ENCODE measurements at places on chromosomes 7 and 10.

DNA sequence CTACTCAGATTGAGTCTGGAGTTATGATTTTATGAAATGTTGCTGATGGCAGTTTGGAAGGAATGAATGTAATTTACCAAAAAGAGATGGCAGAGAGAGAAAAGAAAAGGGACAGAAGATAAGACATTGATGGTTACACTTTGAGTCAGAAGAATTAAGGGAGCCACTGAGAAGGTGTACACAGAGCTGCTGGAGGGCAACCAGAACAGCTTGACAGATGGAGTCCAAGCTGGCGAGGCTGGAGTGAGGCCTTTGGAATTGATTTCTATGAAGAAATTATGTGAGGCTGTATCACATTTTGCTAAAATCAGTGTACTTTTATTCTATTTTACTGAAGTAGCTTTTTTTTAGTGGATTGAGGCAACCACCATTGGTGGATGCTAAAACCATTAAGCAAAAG is 740.5 kb downstream of the REEP3 start:
- no peak for DNase-seq

DNA sequence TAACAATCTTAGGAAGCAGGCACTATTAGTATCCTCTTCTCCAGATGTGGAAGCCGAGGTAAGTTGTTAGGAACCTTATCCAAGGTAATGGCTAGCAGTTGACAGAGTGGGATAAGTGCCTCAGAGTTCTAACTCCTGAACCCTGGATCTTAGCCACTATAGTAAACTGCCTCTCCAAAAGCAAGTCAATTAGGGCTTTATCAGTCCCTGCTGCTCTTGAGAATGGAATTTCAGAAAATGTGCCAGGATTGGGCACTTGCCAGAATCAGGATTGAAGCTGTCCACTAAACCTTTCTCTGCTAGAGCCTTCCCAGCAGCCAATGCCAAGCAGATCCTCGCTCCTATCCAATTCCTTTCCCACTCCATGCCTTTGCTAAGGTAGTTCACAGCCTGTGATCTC is 777.5 kb upstream of the POM121L12 start:
- no peak for DNase-seq

DNA sequence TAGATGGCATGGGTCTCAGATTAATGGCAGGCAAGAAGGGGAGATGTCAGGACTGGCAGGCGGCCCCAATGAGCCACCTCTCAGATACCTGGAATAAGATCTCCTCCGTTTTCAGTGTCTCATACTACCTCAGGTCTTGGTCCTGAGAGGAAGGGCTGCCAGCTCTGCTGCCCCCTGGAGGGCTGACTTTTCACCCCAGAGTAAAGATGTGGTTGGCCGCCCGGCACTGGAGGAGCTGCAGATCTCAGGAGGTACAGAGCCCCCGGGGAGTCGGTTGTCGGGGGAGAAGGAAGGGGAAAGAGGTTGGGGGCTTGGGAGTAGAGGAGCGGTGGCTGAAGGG is 642 bp upstream of the COL13A1 start:
- DNase-seq, result peak; percentile 12

- DNase-seq, result no peak
Observed at GRCh38 chr10:93542358-93542791, 24.1 kb upstream of the FFAR4 start.

DNA sequence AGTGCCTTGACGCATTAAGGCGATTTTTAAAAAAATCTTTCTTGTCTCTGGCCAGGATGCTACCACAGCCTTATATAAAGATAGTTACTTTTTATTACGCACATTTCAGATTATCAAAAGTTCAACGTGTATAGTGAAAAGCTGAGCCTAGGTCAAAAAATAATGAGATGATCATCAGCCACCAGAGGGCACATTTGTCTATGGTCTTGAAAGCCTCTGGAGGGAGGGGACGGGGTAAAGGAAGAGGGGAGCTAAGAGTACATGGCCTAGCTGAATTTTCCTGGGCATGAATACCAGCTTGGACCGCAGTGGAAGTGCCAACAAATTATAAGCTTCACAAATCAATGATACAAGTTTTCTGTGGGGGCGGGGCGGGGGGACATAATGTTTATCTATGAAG is 285.9 kb upstream of the SMIM30 start:
- no peak for DNase-seq

DNA sequence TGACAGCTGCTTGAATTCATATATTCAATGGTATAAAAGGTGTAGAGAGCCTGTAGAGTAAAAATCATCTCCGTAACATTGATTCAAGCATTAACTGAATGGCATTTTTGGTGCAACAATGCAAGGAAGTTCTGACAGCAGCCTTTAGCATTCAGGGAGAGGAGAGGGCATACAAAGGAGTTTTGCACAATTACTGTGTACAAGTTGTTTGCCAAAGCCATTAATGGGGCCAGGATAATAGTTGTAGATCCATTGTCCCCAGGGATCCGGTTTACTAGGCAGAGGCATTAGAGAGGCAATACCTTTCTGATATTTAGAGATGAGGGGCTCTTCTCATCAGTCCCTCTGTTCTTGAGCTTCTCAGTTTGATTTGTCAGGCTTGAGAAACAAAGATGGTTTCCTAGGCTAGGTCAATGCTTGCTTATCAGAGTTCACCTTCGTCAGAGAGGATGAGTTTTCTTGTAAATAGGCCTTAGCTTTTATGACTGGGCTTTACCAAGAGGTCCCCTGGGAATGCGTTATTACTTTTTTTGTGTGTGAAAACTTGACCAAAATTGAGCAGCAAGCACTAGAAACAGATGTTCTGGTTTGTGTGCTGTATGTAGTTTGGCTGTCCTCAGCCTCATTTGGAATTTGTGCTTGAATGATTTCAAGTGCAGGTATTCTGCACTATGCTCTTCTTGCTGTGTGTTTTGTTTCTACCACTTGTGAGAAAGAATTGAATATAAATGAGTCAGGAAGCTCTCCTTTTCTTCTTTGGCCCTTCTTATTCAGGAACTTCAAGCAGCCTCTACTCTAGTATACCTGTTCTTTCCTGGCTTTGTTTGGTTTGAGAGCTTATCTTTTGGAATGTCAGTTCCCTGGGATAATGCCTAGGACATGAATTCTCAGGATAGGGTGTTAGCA is 32.0 kb downstream of the SND1 start:
- DNase-seq, result no peak

- DNase-seq, result no peak
Observed at GRCh38 chr10:12434277-12434676, 84.9 kb downstream of the CAMK1D start.

GRCh38 chr10:20890491-20891337 is 6.4 kb downstream of the NEBL start:
- no peak for DNase-seq

DNA sequence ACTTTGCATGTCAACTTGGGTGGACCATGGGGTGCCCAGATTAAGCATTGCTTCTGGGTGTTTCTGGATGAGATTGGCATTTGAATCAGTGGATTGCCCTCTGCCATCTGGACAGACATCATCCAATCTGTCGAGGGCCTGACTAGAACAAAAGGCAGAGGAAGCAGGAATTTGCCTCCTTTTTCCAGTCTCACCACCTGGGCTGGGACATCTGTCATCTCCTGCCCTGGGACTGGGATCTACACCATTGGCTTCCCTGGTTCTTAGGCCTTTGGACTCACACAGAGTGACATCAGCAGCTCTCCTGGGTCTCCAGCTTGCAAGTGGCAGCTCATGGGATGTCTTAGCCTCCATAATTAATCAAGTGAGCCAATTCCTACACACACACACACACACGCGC is 10.3 kb downstream of the SLC13A4 start:
- no peak for DNase-seq

DNA sequence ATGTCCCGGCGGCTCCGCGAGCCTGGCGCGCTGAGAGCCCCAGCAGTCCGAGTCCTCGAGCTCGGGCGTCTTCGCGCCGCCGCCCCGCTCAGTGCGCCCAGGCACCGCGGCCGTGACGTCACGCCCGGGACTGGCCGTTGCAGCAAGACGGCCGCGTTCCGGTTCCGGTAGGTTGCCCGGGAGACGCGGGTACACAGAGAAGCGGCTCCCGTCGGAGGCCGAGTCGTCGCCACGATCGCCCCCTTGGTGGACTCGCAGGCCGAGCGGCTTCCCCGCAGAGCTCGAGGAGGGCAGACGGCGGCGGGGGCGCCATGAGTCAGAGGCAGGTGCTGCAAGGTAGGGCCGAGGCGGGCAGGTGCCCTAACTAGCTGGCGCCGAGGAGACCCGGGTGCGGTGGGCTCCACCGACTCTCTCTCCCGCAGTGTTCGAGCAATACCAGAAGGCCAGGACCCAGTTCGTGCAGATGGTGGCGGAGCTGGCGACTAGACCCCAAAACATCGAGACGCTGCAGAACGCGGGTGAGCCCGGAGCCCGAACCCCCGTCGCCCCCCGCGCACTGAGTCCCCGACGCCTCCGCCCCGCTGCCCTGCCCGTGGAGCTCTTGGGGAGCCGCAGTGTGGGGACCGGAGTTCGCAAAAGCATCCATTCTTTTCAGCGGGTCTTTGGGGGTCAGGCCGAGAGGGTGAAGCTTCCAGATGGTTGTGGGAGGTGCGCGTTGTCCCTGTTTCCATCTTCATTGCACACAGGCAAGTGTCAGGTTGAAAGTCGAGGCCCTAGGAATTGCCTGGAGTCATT is at the start of gene SPAG6:
SPAG6 (plus strand) TSS at position 196 of the 795 bp plus-strand sequence; CDS start at position 312, 116 bp downstream.
- DNase-seq, result no peak

GRCh38 chr10:6229746-6230145 is 27.0 kb downstream of the PFKFB3 start:
- DNase-seq, result no peak

DNA sequence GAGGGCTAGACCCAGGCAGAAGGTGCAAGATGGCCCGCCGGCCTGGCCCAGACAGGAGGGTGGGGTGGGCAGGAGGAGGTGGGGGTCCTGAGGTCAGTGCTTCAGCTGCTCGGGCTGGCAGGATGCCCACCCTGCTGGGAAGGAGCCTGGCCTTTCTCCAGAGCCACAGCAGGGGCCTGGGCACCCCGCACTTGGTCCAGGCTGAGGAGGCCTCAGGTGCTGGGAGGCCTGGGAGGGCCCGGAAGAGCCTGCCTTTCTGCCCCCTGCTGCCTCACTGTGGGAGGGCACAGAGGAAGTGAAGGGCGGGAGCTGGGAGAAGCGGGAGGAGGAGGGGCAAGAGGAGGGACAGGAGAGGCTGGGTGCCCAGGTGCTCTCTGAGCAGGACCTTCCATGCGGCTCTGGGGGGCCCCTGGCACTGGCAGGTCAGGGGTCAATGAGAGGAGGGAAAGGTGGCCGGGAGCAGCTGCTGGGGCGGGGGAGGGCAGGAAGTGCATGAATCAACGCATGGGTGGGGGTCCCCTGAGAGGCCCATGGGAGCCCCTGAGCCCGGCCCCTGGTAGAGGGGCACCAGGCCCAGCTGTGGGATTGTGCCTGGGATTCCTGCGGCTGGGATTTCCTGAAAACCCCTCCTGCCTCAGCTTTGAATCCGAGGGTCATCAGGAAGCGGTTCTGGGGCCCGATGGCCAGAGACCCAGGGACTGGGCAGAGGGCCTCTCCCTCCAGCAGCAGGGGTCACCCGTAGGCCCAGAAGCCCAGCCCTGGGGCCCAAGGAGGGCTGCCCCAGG is 49.9 kb downstream of the PWWP2B start:
- DNase-seq, result peak; percentile 55

DNA sequence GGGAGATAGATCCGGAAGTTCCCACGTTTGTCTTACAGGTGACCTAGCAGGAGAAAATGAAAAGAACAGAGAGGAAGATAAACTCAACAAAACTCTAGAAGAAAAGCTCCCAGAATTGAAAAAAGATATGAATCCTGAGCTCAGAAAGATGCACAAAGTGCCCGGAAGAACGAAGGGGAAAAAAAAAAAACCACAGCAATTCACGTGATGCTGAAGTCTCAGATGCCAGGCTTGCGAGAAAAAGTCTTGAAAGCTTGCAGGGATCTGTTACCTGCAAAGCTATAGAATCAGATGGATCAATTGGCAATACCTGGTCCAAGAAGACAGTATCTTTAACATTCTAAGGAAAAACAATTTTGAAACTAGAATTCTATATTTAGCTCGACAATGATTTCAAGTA is 33.5 kb downstream of the CARD11 start:
- DNase-seq, result no peak

DNA sequence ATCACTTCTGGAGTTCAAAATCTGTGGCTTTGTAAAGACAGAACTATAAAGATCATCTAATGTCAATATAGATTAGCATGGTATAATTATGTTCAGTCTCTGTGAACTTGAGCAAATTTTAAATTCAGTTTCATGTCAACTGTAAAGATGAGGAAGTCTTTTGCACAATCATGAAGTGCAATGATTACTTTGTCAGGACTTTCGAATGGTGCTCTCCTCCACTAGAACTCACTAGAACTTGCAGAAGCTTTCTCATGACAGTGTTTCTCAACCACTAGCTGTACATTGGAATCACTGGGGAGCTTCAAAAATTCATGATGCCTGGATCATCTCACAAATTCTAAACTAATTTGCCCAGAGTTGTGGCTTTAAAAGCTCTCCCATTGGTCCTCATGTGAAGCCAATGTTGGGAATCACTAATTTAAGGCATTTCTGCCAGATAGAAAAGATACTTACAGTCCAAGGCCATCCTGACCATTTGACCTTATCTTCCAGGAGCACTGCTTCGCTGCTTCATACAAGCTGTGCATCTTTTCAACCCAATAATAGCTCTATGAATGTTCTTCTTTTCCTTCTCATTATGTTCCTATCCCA is 12.9 kb downstream of the OR2AE1 start:
- DNase-seq, result no peak

DNA sequence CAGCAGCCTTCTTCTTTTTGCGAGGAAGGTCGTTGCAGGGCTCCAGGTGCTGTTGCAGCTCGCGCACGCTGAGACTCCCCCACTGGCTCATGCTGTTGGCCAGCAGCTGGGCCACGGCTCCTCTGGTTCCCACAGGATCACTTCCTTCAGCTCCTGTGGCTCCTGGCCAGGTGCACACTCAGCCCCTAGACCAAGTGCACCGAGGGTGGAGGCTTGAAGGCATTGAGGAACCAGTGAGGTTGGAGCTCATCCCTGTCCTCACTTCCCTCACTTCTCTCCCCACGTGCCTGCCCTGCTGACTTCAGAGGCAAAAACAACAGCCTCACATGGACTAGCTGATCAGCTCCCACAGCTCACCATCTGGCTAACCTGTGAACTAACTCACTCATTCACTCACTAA is 46.2 kb upstream of the ADRB1 start:
- DNase-seq, result no peak

DNA sequence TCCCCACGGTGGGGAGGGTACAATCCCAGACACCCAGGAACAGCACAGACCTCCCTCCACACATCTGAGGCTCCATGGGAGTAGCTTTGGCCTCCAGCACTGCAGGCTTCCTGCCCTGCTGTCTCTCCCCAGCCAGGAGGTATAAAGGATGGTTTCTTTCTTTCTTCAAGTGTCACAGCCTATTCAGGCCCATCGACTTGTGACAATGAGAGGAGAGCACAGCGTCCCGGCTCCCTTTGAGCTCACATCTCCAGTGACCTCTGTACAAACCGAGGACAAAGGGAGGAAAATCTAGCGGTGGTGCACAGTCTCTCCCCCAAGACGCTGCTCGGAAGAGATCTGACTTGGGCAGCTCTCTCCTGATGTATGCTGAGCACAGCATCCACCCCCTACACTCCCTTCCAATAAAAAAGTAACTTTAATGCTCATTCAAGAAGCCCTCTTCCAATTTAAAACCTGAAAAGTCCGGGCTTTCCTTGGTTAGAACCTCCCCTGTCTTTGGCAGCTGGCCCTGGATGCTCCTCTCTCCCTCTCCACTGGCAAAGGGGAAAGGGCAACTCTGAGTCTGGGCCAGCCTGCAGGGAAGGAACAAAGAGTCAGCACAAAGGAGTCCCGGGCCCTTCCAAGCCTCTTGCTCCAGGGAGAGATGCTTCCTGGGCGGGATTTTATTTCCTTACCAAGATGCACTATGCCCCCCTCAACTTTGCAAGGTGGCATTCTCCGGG is 18.0 kb downstream of the CHST15 start:
- DNase-seq, result no peak
